Fibroblast of skin of right biceps (primary cell): ENCODE measurements at places on chromosomes 5 and 9.

- DNase-seq: no peak
These were observed 2062.7 kb upstream of the CDH6 start for GRCh38 chr5:29130786-29131185.

DNA sequence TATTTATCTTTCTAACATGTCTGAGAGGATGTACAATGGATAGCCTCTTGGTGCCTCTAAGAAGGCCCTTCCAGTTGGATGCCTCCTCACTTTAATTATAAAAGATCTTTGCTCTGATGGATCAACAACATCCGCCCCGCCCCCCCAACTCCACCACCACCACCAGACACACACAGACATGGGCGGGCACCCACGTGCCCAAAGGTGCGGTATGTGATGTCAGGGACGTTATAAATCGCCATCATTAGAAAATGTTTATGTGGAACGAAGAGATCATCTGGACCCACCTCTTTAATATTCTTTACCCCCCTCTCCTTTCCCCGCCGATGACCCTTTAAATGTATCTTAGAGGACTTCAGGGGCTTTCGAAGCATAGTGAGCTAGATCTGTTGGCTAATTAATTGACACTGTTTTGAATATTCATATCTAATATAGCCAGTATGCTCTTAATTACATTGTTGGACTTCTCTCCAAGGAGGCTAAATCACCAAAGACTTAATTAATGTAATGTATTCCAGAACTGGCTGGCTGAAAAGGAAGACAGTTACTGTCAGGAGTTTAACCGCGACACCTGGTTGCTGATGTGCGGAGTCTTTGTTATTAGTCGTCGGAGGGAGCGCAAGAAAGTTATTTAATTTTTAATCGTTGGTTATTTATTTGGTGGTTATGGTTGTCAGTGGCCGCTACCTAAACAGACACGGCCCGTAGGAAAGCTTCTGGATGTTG is 6.1 kb upstream of the FOXB2 start:
- no peak for DNase-seq

DNA sequence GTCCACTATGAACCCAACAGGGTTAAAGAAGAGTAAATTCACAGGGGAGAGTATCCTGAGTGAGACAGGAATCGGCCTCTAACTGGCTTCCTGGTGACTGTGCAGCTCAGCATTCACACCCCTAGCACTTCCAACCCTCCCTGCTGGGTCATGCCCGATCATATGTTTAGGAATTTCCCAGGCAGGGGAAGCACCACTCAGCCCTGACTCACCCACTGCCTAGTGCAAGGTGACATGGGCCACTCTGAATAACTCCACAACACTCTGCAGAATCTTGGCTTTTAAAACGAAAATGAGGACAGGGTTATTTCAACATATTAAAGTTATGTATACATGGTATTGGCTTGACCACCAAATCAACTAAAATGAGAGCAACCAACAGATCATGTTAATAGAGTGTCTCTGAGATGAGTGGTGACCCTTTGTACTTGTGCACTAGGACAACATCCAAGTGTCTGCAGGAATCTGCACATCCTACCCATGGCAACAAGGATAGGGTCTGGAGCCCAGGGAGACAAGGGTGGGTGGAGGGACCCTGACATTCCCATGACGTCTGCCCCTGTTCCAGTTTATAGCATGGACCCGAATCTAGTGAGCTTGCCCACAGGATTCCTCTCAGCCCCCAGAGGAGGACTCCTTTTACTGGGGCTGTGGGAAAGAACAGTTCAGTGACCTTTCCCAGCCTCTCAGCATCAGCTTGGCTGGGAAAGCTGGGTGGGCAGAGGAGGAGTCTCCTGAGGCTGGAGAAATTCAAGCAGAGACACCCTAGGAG is 485.8 kb downstream of the SEMA5A start:
- DNase-seq: peak; percentile 95

- peak; percentile 74 for DNase-seq
These were observed 237.8 kb upstream of the DAPK1 start for GRCh38 chr9:87259543-87260518.

DNA sequence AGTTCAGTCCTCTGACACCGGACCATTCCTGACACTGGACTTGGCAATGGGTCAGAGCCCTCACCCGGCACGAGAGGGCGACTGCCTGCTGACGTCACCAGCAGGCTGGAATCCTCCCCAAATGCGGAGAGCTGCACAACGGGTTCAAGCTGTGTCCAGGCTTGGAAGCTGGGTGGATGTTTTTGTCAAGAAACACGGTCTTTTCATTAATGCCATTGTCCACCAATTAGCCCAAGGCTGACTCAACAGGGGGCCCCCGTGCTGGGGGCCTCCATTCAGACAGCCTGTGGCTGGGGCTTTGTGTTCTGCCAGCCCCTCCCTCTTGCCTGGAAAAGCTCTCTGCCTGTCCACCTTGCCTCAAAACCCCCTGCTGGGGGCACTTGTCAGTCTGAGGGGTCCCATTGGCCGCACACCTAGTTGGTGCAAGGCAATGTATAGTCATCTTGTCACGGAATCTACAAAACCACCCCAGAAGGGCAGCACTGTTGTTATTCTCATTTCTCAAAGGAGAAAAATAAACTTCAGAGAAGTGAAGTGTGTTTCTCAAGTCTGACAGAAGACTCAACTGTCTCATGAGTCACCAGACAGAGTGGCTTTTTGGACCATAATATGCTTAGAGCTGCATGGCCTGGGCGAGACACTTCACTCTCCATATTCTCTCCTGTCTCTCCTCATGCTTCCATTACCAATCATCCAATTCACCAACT is 24.6 kb downstream of the NDUFA8 start:
- DNase-seq: peak; percentile 31

DNA sequence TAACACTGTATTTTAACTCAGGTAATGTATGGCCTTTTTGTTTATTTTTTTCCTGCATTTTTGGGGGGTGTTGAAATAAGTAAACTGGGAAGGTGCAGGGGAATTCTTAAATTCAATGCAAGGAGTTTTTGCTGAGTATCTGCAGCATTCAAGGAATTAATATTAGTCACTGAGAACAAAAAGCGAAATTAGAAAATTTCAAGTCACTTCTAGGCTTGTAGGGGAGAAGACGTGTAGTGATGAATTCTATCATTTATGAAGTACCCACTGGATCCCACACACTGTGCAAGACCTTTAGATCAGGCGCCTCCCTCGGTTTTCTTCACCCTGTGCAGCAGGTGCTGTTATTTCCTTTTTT is 1.2 kb downstream of the EHMT1 start:
- DNase-seq: no peak

DNA sequence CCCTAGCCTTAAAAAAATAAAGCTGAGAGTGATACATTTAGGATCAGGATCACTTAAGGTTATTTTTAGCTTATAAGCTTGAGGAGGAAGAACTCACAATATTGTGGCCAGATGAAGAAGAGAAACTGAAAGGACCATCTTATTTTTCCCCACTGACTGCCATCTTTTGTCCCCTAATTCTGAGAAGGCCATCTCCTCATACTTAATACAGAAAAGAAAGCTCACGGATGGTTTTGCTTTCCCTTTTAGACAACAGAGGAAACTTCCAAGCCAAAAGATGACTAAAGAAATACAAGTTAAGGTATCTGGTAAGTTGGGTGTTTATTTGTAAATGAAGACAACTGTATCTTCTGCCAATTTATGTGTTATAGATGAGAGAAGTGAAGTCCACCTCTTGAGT is 36.4 kb downstream of the ERAP1 start:
- DNase-seq: no peak

- no peak for DNase-seq
These were observed 500 bp downstream of the URM1 start for GRCh38 chr9:128371630-128372117.

DNA sequence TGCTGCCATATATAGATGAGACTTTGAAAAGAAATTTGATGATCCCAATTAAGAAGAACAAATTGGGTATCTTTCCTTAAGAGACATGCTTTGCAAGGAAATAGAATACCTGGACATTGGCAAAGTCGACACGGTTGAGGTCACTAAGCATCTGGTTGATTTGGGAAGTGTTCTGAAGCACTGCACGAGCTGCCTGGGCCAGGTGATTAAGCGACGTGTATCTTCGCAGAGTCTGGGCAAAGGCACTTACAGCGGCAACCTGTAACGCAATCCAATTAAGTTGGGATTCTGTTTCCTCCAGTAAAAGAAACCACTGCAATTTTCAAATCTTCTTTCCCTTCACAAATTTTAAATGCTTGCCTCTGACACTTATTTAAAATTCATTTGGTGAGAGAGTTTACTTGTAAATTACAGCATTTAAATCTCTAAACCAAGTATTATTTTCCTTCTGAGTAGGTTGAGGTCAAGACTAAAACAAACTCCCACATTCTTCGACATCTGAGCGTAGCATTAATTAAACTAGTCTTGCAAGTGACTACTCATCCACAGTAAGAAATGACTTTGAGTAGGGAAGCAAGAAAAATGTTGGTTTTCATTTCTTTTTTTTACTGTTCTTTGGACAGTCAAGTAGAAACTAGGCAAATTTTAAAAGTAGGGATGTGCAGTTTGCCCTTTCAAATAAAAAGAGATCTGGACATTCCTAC is 262.8 kb downstream of the RFX3 start:
- DNase-seq: no peak

- peak; percentile 62 for DNase-seq
These were observed 2.3 kb downstream of the FAM221B start for GRCh38 chr9:35826071-35826701.

- peak; percentile 99 for DNase-seq
These were observed 2.1 kb downstream of the MSANTD3 start for GRCh38 chr9:100428871-100429654.

- DNase-seq: peak; percentile 69
These were observed 2.1 kb upstream of the MLLT3 start for GRCh38 chr9:20624201-20625002.

DNA sequence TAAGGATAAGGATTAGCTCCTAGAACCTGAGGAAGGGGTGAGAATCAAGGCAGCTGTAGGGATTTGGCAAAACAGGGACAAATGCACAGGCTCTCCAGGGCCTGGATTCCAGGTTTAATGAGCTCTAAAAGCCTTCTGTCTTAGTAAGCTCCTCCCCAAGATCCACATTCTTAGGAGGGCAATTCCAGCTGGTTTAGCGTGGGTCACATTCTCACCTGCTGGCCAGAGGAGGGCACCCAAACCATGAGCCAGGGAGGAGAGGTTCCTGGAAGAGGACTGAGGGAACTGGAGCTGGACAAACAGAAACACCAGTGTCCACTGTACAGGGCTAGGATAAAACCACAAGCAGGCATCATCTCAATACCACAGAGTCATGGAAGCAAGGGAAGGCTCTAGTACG is 480.0 kb downstream of the CCDC171 start:
- DNase-seq: peak; percentile 39

DNA sequence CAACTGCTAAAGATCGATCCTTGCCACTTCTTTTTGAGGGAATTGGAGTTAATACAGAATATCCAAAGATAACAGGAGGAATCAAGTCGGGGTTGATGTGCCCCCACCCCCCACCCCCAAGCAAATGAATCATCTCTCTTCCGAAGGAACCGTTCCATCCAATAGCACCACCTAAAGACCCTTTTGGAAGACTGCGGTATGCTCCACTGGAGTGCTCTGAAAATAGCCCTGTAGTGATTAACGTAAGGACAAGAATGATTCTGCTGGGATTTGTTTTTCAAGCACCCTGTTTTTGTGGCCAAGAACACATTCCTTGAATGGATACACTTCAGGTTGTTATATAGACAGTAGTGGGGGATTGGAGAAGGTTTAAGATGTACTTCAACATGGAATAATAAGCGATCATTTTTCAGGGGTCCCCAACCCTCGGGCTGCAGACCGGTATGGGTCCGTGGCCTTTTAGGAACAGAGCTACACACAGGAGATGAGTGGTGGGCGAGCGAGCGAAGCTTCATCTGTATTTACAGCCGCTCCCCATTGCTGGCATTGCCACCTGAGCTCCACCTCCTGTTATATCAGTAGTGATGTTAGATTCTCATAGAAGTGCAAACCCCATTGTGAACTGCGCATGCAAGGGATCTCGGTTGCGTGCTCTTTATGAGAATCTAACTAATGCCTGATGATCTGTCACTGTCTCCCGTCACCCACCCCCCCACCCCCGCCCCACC is 44.5 kb upstream of the TMEM252 start:
- no peak for DNase-seq

DNA sequence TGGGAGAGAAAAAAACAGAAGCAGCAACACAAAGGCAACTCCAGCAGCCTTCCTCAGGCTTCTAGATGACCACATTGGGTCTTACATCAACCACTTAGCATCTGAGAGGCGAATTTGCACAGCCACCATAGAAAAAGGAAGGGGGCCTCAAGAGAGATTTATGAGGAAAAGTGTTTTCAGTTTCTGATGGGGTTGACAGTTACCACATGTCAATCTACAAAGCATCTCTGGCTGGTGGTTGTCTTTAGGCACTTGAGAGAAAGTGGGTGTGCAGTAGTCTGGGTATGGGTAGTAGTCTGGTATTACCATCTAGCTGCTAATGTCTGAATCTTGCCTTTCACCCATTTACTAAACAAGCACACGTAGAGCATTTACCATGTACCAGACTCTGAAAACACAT is 137.5 kb downstream of the BAAT start:
- DNase-seq: no peak

GRCh38 chr9:121262953-121263352 is 5.0 kb upstream of the GSN start:
- DNase-seq: no peak

GRCh38 chr5:117207088-117207668 is 632.6 kb upstream of the SEMA6A start:
- no peak for DNase-seq

GRCh38 chr9:3507395-3508077 is 18.3 kb downstream of the RFX3 start:
- DNase-seq: no peak

- no peak for DNase-seq
These were observed 22.5 kb upstream of the LAMC3 start for GRCh38 chr9:130986356-130986965.

- no peak for DNase-seq
These were observed 2.8 kb downstream of the CCDC152 start for GRCh38 chr5:42759456-42759855.

- DNase-seq: peak; percentile 10
These were observed 1194.6 kb upstream of the WWC1 start for GRCh38 chr5:167096816-167097215.

GRCh38 chr5:169580964-169581363 is 2.6 kb upstream of the SPDL1 start:
- DNase-seq: peak; percentile 17

GRCh38 chr5:131163276-131164119 is 1.6 kb downstream of the HINT1 start:
- DNase-seq: peak; percentile 33

- no peak for DNase-seq
These were observed 105.0 kb upstream of the PRSS3 start for GRCh38 chr9:33690143-33690933.

DNA sequence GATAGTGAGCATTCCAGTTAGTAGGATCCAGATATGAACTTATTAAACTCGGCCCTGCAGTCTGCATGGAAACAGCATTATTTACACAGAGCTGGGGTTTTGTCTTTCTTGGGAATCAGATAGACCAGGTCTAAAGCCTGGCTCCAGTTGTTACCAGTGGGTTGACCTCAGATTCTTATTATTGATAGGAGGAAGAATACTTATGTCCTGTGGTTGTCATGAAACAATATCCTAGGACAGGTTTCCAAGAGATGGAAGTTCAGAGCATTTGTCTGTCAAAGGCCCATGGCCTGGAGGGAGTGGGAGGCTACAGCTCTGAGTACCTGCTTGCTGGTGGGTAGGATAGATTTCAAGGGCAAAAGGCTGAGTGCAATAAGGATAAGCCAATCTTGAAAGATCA is 129.2 kb downstream of the BOD1 start:
- DNase-seq: no peak
